Stimulated activated CD8-positive, alpha-beta memory T cell treated with anti-CD3 and anti-CD28 coated beads, Interleukin-7, amount 100 ng/mL, for 1 hour (primary cell): ENCODE measurements at places on chromosomes 16 and 17.

DNA sequence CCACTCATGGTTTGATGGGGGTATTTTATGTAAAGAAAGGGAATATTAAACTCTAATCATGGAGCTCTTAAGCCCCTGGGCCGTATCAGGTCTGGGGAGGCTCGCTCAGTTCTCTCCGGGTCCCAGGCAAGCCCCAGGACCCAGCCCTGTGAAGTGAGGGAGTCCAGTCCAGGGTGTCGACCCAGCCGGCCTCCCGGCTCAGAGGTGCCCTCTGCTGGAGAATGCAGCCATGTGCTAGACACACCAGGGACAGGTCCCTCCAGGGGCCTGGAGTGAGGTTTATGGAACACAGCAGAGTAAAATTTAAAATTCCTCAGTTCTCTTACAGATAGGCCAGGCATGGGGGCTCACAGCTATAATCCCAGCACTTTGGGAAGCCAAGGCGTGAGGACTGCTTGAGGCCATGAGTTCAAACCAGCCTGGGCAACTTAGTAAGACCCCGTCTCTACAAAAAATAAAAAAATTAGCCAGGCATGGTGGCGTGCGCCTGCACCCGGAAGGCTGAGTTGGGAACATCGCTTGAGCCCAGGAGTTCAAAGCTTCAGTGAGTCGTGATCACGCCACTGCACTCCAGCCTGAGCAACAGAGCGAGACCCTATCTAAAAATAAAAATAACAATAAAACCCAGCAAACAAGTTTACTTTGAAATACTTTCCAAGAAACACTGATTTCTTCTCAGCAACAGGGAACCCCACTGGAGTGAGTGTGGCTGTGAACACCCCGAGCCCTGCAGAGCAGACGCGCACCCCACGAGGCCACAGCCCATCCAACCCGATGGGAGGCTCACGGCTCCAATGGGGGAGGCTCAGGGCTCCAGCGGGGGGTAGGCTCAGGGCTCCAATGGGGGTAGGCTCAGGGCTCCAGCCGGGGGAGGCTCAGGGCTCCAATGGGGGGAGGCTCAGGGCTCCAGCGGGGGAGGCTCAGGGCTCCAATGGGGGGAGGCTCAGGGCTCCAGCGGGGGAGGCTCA is 72.2 kb downstream of the ZNF778 start:
- DNase-seq, result peak; percentile 30

GRCh38 chr17:7548585-7549400 is at the start of gene TNFSF12:
Gene TNFSF12, plus strand, starts transcription at chr17:7549058. Its CDS starts 96 bp downstream, at chr17:7549154.
- no peak for DNase-seq

DNA sequence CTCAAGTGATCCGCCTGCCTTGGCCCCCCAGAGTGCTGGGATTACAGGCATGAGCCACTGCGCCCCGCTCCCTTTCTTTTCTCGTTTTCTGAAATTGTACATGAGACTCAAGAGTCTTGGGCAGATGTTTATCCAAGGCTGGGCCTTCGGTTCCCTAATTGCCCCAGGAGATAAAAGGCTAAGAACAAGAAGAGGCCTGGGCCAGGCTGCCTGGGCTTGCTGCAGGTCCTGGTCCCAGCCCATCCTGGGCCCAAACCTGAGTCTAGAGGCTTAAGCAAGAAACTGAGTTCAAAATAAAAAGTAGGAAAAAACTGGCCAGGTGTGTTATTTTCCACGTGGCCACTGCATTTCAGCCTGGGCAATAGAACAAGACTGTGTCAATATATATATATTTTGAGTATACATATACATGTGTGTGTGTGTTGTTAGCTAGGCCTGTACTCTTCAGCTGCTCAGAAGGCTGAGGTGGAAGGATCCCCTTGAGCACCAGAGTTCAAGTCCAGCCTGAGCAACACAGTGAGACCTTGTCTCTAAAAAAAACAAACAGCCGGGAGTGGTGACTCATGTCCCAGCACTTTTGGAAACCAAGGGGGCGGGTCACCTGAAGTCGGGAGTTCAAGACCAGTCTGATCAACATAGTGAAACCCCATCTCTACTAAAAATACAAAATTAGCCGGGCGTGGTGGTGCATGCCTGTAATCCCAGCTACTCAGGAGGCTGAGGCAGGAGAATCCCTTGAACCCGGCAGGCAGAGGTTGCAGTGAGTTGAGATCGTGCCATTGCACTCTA is 6.8 kb upstream of the CLUH start:
- no peak for DNase-seq

GRCh38 chr17:4375039-4375748 is 8.7 kb upstream of the UBE2G1 start:
- no peak for DNase-seq

DNA sequence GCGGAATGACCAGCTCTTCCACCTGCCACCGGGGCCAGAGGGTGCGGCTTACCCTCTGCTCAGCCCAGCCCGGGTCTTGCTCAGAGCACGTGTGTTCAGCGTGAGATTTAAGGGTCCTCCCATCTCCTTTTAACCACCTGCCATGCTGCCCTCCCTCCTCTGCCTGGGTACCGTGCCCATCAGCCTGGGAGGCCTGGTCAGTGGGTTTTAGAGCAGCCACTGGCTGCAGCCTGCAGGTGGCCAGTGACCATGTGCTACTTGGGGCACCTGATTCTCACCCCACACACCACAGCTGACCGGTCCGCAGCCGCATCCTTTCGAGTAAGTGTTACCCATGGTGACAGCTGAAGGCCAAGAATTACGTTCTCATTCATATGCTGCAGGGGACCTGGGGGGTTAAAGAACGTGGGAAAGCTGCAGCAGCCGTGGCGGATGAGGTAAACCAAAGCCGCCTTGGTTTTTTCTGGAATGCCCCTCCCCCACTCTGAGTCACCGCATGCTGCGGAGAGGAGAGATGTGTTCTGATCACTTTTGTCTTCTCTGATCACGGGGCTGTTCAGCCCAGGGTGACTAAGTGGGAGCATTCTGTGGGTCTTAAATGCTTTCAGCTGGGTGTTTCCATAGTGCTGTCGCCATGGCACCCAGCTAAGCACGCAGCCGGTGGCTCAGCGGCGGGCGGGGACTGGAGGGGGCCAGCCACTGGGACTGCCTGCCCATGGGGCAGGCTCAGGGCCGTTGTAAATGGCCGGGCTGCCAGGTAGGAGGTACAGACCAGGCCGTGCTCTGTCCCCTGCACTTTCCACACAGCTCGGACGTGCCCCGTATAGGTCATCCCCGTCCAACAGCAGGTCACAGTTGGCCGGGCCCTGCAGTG is 59.8 kb downstream of the BAIAP2 start:
- peak; percentile 92 for DNase-seq

GRCh38 chr17:73625991-73626673 is 18.1 kb downstream of the SDK2 start:
- DNase-seq, result no peak

DNA sequence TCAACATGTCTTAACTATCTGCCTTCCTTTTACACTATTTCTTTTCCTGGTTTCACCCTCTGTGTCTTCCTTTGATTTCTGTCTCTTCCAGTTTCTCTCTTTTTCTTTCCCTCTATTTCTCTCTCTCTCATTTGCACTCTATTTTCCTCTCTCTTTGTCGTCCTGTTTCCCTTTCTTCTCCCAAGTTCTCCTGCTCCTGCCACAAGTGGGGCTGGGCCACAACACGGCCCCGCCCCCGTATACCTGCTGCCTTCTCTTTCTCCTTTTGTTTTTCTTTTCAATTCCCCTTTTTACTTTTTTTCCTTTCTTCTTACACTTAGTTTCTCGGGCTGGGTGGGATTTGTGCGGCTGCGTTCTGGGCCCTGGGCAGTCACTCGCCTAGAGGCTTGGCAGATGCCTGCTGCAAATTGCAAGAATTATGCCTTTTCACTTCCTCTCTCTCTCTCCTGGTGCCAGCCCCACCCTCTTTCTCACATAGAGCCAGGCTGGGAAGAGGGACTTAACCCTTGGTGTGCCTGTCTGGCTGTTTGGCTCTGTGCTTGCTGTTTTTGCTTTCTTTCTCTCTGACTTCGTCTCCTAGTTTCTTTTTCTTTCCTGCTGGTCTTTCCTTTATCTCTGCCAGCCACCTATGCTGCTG is 2139.4 kb downstream of the TP53TG3F start:
- DNase-seq, result no peak

DNA sequence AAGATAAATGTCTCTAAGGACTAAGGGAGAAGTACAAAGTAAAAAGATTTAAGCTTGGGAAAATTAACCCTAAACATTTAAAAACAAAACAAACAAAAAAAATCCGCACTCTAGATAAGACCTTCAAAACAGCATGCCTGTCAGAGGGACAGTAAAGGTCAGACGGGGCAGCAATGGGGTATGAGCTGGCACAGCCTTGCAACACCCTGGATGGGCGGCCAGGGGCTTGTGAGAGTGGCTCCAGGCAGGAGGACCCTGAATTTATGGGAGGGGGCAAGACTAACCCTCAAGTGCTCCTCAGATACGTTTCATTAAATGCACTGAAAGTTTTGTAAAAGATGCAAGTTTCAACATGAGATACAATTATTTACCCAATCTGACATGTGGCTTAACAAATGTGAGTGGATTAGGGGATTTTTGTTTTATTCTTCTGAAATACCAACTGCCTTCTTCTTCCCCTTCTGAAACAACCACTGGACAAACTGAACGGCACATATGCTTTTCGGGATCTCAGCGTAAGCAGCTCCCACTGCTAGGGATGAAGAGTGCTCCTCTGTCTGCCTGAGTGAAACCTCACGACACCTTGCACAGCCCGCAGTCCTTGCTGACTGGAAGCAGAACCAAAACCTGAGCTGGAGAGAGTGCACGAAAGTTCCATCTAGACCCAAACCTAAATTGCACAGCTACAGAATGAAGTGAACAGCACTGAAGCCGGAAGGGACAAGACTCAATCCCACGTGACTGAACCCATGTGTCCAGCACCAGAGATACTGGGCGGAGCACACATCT is 128.4 kb downstream of the ANKRD11 start:
- no peak for DNase-seq

DNA sequence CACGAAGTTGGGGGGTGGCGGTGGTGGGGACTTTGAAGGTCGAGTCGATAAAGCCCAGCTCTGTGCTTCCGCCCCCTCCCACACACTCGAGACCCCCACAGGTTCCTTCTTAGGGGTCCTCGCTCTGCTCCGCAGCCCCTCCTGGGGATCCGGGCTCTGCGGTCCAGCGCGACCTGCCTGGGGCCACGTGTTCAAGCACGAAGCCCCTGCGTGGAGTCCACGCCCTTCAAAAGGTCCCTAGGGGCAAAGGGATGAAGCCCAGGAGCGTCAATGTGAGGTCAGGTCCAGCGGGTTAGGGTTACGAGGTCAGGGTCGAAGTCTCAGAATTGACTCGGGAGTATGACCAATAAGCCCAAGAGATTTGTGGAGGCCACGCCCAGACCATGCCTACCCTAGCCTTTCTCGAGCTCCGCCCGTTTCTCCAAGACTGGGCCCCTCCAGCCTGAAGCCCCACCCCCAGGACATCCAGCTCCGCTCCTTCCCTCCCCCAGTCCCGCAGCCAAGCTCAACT is 786 bp upstream of the CACNA1G start:
- no peak for DNase-seq

DNA sequence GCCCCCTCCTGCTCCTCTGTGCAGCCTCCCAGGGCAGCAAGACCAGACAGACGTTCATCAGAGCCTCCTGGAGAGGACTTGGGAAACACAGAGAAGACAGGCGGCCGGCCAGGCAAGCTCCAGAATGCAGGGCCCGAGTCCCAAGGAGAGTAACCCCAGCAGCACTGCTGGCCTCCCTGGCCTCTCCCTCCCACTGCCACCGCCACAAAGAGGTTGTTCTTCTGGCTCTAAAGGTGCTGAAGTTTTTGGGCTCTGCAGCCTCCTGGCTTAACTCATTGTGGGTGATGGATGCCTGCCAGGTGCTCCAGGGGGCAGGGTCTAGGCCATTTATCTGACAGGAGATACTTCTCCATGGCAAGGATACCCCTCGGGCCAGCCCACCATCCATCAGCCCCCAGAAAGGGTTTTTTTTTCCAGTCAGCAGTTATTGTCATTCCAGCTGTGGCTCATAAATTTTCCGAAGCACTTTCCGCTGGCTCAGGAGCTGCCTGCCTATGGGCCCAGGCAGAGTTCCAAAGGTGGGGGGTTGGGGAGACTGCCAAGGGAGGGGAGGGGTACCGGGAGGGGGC is 32.0 kb upstream of the MRPS23 start:
- DNase-seq, result no peak

DNA sequence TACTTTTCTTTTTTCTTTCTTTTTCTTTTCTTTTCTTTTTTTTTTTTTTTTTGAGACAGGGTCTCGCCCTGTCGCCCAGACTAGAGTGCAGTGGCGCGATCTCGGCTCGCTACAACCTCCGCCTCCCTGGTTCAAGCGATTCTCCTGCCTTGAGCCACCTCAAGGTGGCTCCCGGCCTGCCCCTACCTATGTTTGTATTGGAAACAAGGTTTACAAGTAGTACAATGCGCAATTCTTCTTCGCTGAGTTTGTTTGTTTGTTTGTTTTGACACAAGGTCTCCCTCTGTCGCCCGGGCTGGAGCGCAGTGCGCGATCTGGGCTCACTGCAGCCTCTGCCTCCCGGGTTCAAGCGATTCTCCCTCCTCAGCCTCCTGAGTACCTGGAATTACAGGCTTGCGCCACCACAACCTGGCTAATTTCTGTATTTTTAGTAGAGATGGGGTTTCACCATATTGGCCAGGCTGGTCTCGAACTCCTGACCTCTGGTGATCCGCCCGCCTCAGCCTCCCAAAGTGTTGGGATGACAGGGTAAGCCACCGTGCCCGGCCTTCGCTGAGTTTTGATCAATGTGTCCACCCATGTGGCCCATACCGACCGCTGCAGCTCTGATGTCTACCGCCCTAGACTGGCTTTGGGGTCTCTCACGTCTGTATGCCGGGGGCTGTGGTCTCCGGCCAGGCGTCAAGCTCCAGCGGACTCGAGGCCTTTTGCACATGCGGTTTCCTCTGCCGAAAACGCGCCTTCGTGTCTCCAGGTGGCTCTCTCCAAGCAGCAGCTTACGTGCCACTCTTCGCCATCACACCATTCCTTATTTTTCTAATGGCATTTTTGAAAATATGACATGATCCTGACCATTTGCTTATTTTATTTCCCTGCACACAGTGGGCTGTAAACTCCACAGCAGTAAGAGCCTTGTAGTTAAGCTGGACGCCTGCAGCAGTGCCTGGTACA is 1.1 kb upstream of the YBX2 start:
- DNase-seq, result no peak

DNA sequence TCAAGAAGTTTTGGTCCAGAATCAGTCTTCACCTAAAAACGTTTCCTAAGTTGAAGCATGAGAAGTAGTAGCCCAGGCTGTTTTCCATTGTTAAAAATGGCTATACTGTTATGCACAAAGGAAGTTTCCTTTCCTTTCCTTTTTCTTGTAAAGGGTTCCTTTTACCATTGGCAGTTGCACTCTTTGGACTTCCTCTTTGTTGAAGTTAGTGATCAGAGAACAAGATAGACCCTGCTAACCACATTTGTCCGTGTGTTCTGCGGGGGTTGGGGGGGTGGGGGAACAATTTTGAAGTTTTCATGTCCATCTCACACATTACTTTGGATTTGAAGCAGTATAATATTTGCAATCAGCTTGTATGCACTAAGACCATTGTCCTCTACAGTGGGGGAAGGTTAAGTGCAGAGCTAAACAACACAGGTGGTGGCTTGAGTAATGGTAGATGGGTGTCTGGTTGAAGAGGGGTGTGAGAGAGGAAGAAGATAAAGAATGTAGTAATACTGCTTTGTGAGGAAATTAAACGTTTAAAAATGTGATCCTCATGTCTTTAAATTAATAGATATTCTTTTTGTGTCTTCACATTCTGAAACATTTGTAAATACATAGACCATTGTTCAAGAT is 1.4 kb downstream of the LPCAT2 start:
- DNase-seq, result no peak
